ENCODE measurements at places on chromosomes 7 and 10. TPM values are rescaled to one million over a fixed set of nuclear protein-coding genes. Genes with fewer than 3 reads are reported as not detected.

NKX6-2 gene
- not detected for total RNA-seq

FERD3L gene
- total RNA-seq, result not detected

CDC14C gene
- total RNA-seq, result 0.11 TPM

TMEM273 gene
- total RNA-seq, result not detected

MMP21 gene
- total RNA-seq, result not detected

ZNF365 gene
- total RNA-seq, result 0.86 TPM

SPDYE16 gene
- total RNA-seq, result not detected

MPP7 gene
- not detected for total RNA-seq

AKR1B15 gene
- total RNA-seq, result not detected

PRKG1 gene
- total RNA-seq, result 21.8 TPM

GRCh38 chr10:61096056-61096455, 152.1 kb upstream of the RHOBTB1 start:
- no peaks in the 10 kb centered on the region for H3K36me3 ChIP-seq
- no peaks in the 10 kb centered on the region for H3K4me1 ChIP-seq
- no peak for DNase-seq
- H3K27ac ChIP-seq, result no peak overlapping the region

GRCh38 chr7:28432105-28432504, 19.8 kb downstream of the CREB5 start:
- H3K4me3 ChIP-seq, result peak overlapping the region; percentile 52
- H3K27me3 ChIP-seq, result no peaks in the 10 kb centered on the region
- H3K4me1 ChIP-seq, result 0 out of 2 replicates have a peak, but pooled peaks cover 16% of the 10 kb centered on the region
- peak; percentile 72 for DNase-seq
- H3K36me3 ChIP-seq, result no peaks in the 10 kb centered on the region

GRCh38 chr10:102118867-102119266, 1.3 kb downstream of the LDB1 start:
- H3K27ac ChIP-seq, result peak overlapping the region; percentile 87
- H3K36me3 ChIP-seq, result no peaks in the 10 kb centered on the region
- H3K4me1 ChIP-seq, result peaks cover 50% of the 10 kb centered on the region
- no peaks in the 10 kb centered on the region for H3K27me3 ChIP-seq
- H3K4me3 ChIP-seq, result peak overlapping the region; percentile 91

DNA sequence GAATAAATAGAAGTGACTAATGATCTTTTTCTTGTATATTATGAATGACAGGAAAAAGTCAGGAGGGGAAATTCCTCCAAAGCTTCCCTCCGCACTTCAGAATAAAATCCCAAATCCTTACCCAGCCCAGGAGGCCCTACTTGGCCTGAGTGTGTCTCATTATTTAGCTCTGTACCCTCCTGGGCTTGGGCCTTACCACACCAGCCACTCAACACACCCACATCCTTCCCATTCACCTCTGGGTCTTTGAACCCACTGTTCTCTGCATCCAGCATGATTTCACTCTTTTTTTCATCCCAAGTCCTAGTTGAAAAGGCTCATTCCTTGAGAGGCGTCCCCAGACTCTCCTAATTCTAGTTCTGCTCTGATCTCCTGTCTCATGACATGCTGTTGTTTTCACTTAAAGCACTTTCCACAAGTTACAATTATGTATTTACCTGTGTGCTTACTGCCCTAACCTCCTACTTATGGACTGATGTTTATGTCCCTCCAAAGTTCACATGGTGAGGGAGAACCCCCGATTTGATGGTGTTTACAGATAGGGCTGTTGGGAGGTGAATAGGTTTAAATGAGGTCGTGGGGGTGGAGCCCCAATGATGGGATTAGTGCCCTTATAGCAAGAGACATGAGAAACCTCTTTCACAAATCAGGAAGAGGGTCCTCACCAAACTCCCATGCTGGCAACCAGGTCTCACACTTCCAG, 6.4 kb downstream of the NOD1 start:
- DNase-seq, result peak; percentile 6
- no peak overlapping the region for H3K4me3 ChIP-seq
- H3K36me3 ChIP-seq, result no peaks in the 10 kb centered on the region
- peak overlapping the region; percentile 92 for H3K27ac ChIP-seq
- H3K27me3 ChIP-seq, result no peaks in the 10 kb centered on the region

- no peak overlapping the region for H3K27ac ChIP-seq
- no peaks in the 10 kb centered on the region for H3K36me3 ChIP-seq
- peak; percentile 82 for DNase-seq
- peaks cover 17% of the 10 kb centered on the region for H3K4me1 ChIP-seq
- H3K4me3 ChIP-seq, result peak overlapping the region; percentile 78
These were observed 1.2 kb upstream of the PFKFB3 start for GRCh38 chr10:6201516-6201975.

- H3K27me3 ChIP-seq, result no peaks in the 10 kb centered on the region
- no peaks in the 10 kb centered on the region for H3K4me1 ChIP-seq
- H3K36me3 ChIP-seq, result no peaks in the 10 kb centered on the region
- no peak for DNase-seq
- no peak overlapping the region for H3K27ac ChIP-seq
These were observed 208.3 kb downstream of the CELF2 start for GRCh38 chr10:11225935-11226334.

GRCh38 chr7:142583446-142583845, 165.8 kb upstream of the PRSS1 start:
- peak; percentile 96 for DNase-seq
- H3K4me1 ChIP-seq, result peaks cover 23% of the 10 kb centered on the region
- no peaks in the 10 kb centered on the region for H3K27me3 ChIP-seq
- no peaks in the 10 kb centered on the region for H3K36me3 ChIP-seq
- H3K27ac ChIP-seq, result peak overlapping the region; percentile 27

DNA sequence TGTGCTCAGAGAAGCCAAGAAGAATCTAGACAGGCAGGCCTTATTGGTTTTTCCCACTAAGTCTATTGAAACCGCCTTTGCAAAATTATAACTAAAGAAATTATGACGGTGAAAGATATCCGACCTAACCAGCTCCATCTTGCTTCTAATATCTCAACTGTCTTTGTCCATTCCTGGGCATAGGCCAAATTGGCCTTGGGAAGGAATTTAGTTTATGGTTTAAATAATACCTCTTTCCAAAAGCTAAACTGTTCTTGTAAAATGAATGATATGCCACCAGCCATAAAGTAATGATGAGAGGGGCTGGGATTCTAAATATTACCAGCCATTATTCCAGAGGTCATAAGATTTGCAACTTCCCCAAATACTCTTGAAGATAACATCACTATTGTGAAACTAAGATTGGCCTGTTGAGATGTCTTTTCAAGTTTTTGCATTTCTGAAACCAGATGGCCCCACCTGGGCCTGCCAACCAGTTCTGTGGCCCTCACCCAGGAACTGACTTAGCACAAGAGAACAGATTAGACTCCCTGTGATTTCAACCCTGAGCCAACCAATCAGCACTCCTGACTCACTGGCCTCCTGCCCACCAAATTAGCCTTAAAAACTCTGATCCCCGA, 41.2 kb upstream of the SLC35G1 start:
- no peaks in the 10 kb centered on the region for H3K4me1 ChIP-seq
- no peak overlapping the region for H3K27ac ChIP-seq
- H3K36me3 ChIP-seq, result no peaks in the 10 kb centered on the region
- DNase-seq, result no peak
- peaks cover 13% of the 10 kb centered on the region for H3K27me3 ChIP-seq
- H3K4me3 ChIP-seq, result no peak overlapping the region

DNA sequence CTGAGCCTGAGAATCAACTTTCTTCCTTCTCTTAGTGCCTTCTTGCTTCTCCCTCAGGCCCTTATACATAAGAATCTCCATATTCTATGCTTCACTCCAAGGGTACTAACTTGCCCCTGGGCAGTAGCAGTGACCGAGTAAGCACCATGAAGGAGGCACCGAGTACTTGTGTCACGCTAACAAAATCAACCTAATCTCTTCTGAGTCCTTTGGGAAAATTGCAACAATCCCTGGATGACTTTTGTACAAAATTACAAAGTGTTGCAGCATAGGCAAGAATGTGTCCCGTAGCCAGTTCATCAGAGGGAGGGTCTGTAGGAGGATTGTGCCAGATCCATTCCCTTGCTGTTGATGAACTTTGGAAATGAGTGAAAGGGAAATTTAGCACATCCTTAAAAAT, 80.4 kb upstream of the EEPD1 start:
- H3K27ac ChIP-seq, result no peak overlapping the region
- H3K4me3 ChIP-seq, result no peak overlapping the region
- no peak for DNase-seq
- H3K4me1 ChIP-seq, result no peaks in the 10 kb centered on the region

DNA sequence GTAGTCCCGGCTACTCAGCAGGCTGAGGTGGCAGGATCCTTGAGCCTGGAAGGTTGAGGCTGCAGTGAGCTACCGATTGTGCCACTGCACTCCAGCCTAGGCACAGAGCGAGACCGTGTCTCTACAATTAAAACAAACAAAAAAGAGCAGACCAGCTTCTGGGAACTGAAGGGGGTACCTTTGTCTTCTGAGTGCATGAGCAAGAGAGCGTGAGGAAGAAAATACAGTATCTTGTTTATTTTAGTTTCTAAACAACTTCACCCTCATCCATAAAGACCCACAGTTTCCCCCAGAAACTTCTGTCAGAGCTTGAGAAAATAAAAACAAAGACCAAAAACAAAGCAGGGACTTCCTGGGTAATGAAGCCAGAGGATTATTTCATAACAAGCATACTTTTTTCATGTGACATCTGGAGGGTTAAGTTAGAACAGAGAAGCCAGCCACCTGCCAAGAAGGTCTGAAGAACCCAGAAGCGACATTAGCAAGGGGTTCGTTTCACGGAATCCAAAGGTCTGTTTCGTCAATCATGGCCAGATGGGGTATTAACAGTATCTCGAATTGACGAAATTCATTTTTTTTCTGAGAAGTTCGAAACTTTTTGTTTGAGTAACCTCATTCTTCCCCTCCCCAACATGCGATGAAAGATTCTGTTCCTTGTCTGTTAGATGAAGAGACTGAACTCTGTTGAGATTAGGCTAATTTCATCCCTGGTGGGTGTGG, 10.2 kb upstream of the IL2RA start:
- H3K27ac ChIP-seq, result no peak overlapping the region
- no peak for DNase-seq
- H3K27me3 ChIP-seq, result peaks cover 29% of the 10 kb centered on the region
- peaks cover 9% of the 10 kb centered on the region for H3K4me1 ChIP-seq
- no peak overlapping the region for H3K4me3 ChIP-seq

GRCh38 chr10:5540080-5540479, 15.3 kb downstream of the CALML3 start:
- H3K4me1 ChIP-seq, result peaks cover 6% of the 10 kb centered on the region
- no peak for DNase-seq
- H3K36me3 ChIP-seq, result no peaks in the 10 kb centered on the region
- no peaks in the 10 kb centered on the region for H3K27me3 ChIP-seq

GRCh38 chr7:151702961-151703360, 174.0 kb downstream of the PRKAG2 start:
- peaks cover 9% of the 10 kb centered on the region for H3K4me1 ChIP-seq
- H3K4me3 ChIP-seq, result no peak overlapping the region
- no peaks in the 10 kb centered on the region for H3K27me3 ChIP-seq
- no peaks in the 10 kb centered on the region for H3K36me3 ChIP-seq
- DNase-seq, result no peak
- H3K27ac ChIP-seq, result no peak overlapping the region

DNA sequence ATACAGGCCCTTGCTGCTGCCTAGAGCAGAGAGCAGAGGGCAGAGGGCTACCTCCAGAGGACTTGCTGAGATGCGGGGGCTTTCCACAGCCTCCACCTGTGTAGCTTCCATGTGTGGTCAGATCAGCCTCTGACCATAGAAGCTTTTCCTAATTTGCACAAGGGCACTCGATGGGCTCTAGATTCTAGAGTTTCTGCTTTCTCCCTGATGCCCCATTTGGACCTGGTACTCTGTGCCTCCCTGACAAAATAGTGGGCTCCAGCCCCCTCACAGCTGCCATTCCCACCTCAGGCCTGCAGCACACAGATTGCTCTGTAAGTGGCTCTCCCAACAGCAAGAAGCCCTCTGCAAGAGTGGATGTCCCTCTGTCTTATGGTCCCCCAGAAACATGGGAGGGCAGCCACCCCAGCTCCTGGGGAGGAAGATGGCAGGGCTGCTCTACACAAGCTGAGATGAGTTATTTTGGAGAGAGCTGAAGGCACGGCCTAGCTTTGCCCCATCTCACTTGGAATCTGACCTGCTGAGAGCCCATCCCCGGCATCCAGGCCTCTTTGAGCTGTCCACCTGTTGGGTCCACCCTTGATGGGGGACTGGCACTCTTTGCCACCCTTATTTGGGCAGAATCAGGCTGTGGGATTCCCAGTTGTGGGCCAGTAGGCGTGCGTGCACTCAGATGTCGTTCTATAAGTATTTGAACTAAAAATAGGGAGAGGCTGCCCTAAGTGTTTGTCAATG, 16.7 kb downstream of the TMEM273 start:
- no peaks in the 10 kb centered on the region for H3K4me1 ChIP-seq
- no peaks in the 10 kb centered on the region for H3K27me3 ChIP-seq
- no peak overlapping the region for H3K4me3 ChIP-seq
- no peak for DNase-seq

GRCh38 chr10:62696798-62697197, 107.7 kb upstream of the ADO start:
- no peak overlapping the region for H3K27ac ChIP-seq
- DNase-seq, result no peak
- no peaks in the 10 kb centered on the region for H3K27me3 ChIP-seq
- no peak overlapping the region for H3K4me3 ChIP-seq
- no peaks in the 10 kb centered on the region for H3K36me3 ChIP-seq

GRCh38 chr7:94325122-94325475, 69.6 kb upstream of the COL1A2 start:
- H3K27ac ChIP-seq, result peak overlapping the region; percentile 85
- peak; percentile 60 for DNase-seq
- H3K27me3 ChIP-seq, result no peaks in the 10 kb centered on the region
- H3K4me1 ChIP-seq, result peaks cover 33% of the 10 kb centered on the region
- H3K4me3 ChIP-seq, result peak overlapping the region; percentile 41

DNA sequence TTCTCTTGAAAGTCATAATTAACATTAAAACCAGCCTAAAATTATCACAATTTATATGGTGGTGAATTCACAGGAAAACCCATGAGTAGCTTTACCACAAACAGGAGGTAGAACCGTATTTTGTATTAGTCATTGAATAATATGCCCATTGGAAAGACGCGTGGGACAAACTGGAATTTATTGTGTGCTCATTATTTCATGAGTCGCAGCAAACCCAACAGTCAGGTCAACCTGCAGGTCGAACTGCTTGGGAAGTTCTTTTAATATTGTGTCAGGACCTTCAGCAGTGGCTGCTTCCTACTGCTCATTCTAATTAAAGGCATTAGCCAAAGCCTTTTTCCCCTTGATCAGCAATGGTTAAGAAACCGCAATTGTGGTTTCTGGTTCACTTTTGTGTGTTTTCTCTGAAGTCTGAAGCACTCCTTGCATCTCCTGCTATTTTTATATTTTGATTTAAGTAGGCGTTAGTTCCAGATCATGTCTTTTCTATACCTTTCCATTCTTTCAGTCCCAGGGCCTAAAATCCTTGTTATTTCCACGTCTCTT, 100.1 kb downstream of the RAB11FIP2 start:
- peaks cover 9% of the 10 kb centered on the region for H3K4me1 ChIP-seq
- no peak overlapping the region for H3K27ac ChIP-seq
- peaks cover 31% of the 10 kb centered on the region for H3K27me3 ChIP-seq
- H3K36me3 ChIP-seq, result no peaks in the 10 kb centered on the region
